ENCODE measurements at places on chromosomes 6 and 20.

DNA sequence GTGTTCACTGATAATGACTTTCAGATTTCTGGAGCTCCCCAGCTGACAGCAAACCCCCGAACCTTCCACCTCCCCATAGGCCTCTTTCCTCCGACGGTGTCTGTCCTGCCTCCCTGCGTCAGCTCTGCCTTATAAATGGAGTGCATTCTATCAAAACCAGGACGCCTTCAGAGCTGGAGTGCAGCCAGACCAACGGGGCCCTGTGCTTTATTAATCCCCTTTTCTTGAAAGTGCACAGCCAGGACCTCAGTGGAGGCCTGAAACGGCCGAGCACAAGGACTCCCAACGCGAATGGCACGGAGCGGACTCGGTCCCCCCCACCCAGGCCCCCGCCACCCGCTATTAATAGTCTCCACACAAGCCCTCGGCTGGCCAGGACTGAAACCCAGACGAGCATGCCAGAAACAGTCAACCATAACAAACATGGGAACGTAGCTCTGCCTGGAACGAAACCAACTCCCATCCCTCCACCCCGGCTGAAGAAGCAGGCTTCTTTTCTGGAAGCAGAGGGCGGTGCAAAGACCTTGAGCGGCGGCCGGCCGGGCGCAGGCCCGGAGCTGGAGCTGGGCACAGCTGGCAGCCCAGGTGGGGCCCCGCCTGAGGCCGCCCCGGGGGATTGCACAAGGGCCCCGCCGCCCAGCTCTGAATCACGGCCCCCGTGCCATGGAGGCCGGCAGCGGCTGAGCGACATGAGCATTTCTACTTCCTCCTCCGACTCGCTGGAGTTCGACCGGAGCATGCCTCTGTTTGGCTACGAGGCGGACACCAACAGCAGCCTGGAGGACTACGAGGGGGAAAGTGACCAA lies 42.3 kb upstream of the NAA20 start:
- no peak for DNase-seq

- DNase-seq: no peak
Measured at GRCh38 chr6:151494235-151494935, 568 bp downstream of the CCDC170 start.

DNA sequence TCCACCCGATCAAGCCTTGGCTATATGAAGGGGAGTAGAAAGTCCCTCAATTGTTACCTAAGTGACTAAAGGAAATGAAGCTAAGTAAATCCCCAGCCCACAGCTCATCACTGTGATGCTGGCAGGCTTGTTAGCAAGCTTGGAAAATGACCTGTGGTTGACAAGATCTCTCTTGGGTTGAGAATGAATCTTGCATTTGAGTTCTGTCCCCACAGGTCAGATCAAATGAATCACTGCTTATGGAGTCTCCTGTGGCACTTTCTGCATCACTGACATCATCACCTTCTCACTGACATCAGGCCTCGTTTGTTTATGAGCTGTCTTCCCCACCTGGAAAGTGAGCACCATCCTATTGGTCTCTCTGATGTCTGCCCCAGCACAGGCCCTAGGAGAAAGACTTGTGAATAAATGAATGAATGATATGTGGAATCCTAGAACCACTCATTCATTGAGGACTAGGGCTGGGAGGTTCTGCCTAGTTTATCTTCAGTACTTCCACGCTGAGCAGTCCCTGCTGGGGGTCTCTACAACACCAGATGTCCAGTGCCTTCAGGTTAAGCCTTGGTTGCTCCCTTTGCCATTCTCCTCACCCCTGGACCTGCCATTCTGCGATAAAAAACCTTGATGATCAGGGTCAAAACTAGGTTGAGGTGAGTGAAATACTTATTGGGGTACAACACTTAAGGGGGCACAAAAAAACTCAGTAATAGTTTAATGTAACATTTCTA lies 318.4 kb upstream of the MOCS1 start:
- no peak for DNase-seq

DNA sequence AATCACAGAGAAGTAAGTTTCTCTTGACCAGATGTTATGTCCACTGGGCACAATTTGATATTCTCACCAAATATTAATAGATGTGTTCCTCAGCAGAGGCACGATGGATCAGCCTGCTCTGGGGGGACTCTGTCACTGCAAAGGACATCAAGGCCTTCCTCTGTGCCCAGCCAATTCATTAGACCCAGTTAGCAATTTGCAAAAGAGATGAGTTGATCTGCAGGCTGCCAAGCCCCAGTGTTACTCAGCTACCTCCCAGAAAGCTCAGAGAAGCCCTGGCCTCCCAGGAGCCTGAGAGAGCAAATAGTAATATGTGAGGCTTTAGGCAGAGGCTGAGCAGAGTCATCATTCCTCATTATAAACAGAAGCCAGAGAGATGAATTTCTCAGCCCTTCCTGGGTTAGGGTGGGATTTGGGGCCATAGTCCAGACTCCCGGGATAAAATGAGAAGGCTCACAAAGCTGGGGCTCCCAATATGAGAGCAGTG lies 54.2 kb downstream of the ZNF831 start:
- DNase-seq: no peak

- DNase-seq: no peak
Measured at GRCh38 chr6:69286331-69286730, 510.5 kb downstream of the LMBRD1 start.

GRCh38 chr20:9510911-9511310 lies 3.5 kb upstream of the LAMP5 start:
- no peak for DNase-seq

DNA sequence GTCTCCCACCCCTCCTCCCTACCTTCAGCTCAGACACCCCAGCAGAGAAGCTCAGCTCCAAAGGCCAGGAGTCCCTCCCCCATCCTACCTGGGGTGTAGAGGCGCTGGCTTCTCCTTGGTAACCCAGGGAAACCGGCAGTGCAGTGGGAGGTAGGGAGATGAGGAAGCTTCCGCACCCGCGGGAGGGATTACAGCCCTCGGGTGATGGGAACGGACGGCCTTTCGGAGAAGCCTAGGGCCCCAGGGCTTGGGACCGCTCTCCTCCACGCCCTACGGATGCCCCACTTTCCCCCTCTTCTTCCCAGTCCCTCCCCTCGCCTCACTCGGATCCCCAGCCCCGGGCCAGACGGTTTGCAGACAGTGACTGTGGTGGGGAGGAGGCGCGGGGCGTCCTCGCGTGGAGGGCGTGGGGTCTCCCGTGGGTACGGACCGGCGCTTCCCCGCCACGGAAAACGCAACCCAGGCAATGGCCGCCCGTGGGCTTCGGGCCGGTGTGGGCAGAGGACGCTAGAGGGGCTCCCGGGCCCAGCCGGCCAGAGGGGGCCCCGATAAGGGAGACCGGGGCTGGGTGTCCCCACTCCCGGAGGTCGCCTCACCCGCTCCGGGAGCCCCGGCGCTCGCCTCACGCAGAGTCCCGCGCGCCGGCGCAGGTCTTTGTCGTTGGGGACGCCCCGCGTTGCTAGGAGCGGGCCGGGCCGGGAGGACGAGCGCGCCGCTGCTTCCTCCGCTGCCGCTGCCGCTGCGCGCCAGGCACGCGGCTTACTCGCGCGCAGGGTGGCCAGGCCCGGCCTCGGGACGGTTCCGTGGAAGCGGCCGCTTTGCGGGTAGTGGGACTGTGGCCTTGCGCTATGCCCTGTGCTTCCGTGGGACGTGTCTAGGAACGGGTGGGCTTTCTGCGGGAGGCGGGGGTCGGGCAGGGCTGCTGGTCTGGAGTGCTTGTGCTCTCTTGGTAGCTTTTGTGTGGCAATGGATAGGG lies 15.8 kb downstream of the AARS2 start:
- DNase-seq: no peak

- no peak for DNase-seq
Measured at GRCh38 chr6:27890445-27891319, 21.5 kb downstream of the OR2B2 start.

GRCh38 chr6:87210979-87211378 lies 55.6 kb downstream of the ZNF292 start:
- peak; percentile 30 for DNase-seq

DNA sequence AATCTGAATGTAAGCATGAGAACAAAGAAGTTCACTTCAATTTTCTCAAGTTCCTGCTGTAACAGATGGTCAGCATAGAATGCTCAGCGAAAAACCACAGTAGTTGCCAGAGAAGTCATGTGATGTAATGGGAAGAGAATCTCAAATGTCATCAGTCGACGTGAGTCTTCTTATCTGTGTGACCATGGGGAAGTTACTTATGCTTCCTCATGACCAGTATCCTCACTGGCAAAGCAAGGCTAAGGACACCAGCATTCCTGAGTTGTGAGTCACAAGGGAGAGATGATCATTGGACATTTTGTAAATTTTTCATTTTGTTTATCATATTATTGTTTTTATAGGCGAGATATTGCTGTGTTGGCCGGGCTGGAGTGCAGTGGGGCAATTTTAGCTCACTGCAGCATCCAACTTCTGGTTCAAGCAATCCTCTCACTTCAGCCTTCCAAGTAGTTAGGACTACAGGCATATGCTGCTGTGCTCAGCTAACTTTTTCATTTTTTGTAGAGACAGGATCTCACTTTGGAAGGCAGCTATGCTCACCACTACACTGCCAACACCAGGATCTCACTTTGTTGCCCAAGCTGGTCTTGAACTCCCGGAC lies 21.9 kb downstream of the SGK1 start:
- DNase-seq: no peak

DNA sequence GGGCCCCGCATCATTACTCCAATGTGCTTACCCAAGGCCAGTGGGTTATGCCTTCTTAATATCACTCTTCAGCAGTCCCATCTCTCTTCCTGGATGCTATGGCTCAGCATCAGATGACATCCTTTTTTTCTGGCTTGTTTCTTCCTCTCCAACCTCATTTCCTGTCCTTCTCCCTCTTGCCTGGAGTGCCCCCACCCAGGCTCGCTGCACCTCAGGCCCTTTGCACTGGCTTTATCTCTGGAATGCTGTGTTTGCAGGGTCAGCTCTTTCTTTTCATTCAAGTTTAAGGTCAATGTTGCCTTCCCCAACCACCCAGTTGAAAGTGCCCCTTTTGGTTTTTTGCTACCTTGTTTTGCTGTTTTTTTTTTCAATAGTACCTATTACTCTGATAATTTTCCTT lies 36.7 kb downstream of the CD40 start:
- no peak for DNase-seq

DNA sequence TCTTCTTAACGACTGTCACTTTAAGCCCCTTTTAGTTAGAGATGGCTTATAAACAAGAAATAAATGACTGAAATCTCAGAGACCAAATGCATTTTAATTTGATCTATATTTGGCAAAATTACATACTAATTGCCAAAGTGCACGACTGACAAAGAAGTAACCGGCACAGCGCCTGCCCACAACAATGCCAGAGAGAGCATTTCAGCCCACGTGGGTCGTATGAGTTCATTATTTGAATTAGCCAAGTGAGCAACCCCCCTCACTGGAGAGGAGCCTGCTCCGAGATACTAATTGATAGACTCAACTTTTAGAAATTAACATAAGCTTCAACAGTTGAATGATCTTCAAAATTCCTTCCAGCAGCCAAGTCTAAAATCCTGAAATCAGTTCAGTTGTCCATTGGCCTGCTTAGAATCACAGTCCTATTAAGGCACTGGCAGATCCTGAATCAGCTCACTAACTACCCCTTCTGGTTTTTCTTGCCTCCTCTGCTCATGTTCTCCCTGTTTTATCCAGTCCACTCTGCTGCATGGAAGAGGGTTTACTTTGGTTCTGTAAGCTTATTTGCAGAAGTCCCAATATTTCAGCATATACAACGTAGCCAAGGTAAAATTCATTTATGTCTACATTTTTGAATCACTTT lies 519.1 kb upstream of the AGPAT4 start:
- DNase-seq: no peak

DNA sequence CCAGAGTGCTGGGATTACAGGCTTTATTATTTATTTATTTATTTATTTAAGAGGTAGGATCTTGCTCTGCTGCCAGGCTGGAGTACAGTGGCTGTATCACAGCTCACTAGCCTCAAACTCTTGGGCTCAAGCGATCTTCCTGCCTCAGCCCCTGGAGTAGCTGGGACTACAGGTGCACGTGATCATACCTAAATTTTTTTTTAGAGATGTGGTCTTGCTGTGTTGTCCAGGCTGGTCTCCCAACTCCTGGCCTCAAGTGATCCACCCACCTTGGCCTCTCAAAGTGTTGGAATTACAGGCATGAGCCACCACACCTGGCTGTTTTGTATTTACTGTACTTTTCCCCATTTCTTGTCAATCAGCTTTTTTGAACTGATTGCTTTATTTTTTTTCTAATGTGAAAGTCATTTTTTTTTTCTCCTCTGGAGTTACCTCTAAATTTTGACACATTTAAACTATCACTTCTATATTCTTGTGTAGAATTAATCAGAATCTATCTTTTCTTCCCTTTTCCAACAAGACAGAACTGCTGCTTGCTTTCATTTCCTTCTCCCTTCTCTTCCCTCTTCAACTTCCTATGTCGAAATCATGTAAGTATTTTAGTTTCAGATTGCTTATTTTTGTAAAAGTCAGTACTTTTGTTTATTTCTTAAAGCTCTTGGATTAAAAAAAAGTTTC lies 12.0 kb downstream of the PANK2 start:
- no peak for DNase-seq

GRCh38 chr20:46210672-46211330 lies 92.7 kb downstream of the CD40 start:
- DNase-seq: no peak

DNA sequence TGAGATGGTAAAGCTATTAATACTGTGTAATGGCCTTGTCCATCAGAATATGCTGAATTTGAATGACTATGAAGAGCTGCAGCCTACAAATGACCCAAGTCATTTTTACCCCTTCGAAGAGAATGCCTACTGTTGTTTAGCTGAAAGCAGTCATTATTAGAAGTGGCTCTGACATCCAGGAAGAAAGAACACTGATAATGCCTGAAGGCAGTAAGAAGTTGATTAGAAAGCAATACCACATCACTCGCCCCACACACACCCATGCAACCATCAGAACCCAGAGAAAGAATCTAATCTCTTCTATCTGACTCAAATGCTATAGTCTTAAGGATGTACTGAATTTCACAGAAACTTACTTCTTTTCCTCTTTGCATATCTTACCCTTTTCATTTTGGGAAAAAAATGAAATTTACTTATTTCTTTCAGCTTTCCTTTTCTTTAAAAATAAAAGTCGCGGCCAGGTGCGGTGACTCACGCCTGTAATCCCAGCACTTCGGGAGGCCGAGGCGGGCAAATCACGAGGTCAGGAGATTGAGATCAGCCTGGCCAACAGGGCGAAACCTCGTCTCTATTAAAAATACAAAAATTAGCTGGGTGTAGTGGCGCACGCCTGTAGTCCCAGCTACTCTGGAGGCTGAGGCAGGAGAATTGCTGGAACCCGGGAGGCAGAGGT lies 61.0 kb downstream of the ARHGAP18 start:
- no peak for DNase-seq

DNA sequence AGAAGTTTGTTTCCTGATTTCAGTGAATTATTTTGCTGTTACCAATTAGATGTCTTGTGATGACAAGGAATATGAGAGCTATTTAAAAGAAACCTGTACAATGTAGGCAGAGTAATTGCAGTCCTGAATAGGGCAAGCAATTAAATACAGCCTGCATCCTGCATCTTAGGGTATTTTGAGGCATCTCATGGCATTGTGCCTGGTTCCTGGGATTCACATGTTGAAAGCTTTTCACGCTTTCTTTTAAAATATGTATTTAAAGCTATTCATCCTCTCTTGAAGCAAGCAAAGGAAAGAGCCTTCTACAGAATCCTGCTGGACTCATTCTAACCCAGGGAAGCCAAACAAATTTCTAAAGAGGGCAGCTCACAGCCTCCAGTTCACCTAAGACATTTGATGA lies 4.7 kb upstream of the RRAGD start:
- DNase-seq: no peak
